Testis (tissue), 5 donors: ENCODE measurements at places on chromosomes 2 and 18.
A peak's percentile ranks its signal among the peaks of the same experiment; 100 is the strongest.

- peaks cover 47% of the 10 kb centered on the region for H3K4me1 ChIP-seq
- DNase-seq = peak; percentile 41
- H3K36me3 ChIP-seq = no peaks in the 10 kb centered on the region
- H3K27me3 ChIP-seq = no peaks in the 10 kb centered on the region
- H3K27ac ChIP-seq = peak overlapping the region; percentile 42
Measured at GRCh38 chr18:63284827-63285733, 34.5 kb downstream of the BCL2 start.

DNA sequence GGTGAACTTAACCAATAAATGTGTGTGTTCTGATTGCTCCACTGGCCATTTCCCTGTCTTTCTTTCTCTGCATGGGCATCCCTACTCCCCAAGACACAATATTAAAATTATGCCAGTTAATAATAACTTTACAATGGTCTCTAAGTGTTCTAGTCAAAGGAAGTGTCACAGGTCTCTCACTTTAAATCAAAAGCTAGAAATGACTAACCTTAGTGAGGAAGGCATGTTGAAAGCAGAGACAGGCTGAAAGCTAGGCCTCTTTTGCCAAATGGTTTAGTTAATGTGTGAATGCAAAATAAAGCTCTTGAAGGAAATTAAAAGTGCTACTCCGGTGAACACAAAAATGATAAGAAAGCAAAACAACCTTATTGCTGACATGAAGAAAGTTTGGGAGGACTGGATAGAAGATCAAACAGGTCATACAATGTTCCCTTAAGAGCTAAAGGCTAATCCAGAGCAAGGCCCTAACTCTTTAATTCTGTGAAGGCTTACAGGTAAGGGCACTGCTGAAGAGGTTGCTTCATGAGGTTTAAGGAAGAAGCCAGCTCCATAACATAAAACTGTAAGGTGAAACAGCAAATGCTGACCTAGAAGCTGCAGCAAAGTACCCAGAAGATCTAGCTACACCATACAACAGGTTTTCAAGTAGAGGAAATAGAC, 44.0 kb upstream of the ARHGAP15 start:
- no peaks in the 10 kb centered on the region for H3K4me1 ChIP-seq
- no peak for DNase-seq
- no peaks in the 10 kb centered on the region for H3K27me3 ChIP-seq
- no peaks in the 10 kb centered on the region for H3K36me3 ChIP-seq

DNA sequence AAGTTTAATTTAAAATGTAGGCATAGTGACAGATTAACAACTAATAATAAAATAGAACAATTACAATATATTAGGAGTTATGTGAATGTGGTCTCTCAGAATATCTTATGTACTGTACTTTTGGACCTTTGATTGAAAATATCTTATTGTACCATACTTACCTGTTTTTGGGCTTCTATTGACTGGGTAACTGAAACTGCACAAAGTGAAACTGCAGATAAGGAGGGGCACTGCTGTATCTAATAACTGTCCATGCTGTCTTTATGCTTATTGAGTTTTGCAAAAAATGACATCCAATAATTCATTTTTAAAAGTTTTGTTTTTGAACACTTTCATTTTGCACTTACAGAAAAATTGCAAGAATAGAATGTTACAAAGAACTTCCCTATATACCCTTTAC, 19.9 kb downstream of the BIRC6 start:
- H3K36me3 ChIP-seq = no peaks in the 10 kb centered on the region
- H3K4me3 ChIP-seq = no peak overlapping the region
- H3K27ac ChIP-seq = no peak overlapping the region
- DNase-seq = no peak
- H3K27me3 ChIP-seq = no peaks in the 10 kb centered on the region
- H3K4me1 ChIP-seq = no peaks in the 10 kb centered on the region

DNA sequence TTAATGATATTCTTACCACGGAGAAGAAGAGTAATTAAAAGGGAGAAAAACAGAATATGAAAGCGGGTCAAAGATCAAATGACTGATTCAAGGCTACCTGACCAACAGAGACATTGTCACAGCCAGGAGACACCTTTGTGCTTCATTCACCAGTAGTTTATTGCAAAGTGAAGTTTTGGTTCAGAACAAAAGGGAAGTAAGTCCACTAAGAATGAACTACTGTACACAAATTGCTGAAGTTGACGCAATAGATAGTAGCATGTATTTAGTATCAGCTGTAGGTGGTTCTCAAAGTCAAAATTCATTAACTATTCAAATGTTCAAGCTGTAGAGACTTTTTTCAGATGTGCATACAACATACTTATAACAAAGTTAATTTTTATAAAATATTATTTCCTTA, 64.7 kb upstream of the COX7A2L start:
- H3K4me1 ChIP-seq = peaks cover 24% of the 10 kb centered on the region
- no peak for DNase-seq
- H3K27me3 ChIP-seq = no peaks in the 10 kb centered on the region
- no peaks in the 10 kb centered on the region for H3K36me3 ChIP-seq
- H3K27ac ChIP-seq = no peak overlapping the region

- peak; percentile 55 for DNase-seq
- peak overlapping the region; percentile 54 for H3K27ac ChIP-seq
- no peaks in the 10 kb centered on the region for H3K36me3 ChIP-seq
Measured at GRCh38 chr2:46339676-46340459, 42.7 kb downstream of the EPAS1 start.

DNA sequence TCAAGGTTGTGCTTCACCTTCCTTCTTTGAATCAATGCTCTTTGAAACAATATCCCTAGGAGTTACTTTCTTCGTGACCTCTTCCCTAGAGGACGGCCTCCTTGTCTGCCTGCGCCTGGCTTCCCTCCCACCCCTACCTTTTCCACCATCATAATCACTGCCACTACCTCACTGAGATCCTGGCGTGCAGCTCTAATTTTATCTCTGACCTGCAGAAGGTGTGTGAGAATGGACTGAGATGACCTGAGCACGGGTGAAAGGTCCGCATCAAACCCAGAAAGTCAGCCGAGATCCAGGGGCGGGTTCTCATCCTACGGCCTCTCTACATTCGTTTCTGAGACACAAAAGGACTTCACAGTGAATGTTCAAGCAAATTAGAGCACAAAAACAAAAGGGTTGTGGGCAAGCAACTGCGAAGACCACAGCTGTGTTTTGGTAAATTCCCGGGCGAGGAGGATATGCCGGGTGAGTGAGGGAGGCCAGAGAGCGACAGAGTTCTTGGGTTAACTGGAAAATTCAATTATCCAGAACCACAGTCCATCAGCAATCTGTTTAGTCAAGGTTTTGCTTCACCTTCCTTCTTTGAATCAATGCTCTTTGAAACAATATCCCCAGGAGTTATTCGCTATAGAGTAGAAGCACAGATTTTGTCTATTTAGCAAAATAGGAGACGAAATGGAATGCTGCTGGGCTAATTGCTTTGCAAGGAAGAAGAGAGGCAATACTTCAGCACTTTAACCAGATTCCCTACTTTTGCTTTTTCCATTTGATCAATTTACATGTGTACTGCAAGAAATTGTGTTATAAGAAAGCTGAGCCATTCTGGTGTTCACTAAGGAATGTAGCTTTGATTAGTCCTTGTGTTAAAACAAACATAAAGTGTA, 212.6 kb downstream of the ACKR3 start:
- DNase-seq = no peak
- no peaks in the 10 kb centered on the region for H3K27me3 ChIP-seq
- H3K27ac ChIP-seq = no peak overlapping the region
- H3K36me3 ChIP-seq = no peaks in the 10 kb centered on the region
- H3K4me1 ChIP-seq = peaks cover 5% of the 10 kb centered on the region
